Suppressor macrophage treated with lipopolysaccharide for 4 hours (primary cell): ENCODE measurements at places on chromosomes 7 and 10.

DNA sequence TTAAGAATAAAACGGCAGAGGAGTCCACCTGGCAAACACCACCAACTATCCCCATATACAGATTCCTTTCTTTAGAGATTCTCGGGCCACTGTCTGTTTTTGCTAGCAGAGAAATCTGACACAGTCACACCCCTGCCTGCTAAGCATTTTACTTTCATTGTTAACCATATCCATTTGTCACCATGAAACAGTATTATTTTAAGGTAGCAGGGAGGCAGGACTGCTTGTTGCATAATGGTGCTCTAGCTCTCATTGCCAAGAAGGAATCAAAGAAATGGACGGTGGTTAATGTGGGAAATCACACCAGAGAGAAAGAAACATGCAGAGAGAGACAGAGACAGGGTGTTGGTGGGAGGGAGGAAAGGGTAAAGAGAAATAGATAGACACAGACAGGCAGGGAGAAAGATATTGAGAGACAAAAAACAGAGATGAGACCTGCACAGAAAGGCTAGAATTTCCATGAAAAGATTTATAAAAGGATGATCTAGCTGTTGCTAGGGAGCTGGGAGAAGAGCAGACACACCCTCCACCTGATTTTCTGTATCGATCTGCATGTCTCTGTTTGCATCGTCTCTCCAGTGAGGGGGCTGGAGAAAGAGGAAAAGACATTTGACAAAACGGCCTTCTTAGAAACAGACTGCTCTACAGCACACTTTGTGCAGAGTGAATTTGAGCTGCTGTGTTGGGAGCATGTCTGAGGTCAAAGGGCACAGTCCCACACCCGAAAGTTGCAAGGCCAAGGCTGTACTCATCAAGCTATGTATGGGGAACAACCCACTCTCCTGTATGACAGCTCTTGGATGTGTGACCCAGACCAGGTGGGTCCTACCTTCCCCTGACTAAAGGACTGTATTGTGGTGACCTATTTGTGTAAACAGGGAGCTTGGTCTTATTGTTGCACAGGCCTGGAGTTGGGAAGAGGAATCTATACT lies 303.1 kb downstream of the FZD1 start:
- DNase-seq, result no peak

GRCh38 chr7:101554584-101555268 lies 74.4 kb downstream of the MYL10 start:
- no peak for DNase-seq

DNA sequence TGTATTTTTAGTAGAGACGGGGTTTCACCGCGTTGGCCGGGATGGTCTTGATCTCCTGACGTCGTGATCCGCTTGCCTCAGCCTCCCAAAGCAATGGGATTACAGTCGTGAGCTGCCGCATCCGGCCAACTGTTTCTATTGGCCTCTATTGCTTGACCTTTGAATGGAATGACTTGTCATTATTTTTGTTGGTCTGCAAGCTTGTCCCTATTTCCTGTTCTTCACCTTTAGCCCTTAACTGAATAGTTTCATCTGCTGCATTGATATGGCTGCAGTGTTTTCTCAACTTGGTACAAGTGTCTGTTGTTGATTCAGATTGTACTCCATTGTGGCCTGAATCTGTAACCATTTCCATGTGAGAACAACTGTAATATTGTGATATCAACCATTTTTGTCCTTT lies 105.5 kb downstream of the POLL start:
- no peak for DNase-seq

- peak; percentile 75 for DNase-seq
Observed at GRCh38 chr7:141675436-141676215, 26.3 kb downstream of the DENND11 start.

GRCh38 chr7:150417863-150418262 lies 32.6 kb upstream of the GIMAP8 start:
- DNase-seq, result no peak
